ENCODE measurements at places on chromosomes 4 and X.
A peak's percentile ranks its signal among the peaks of the same experiment; 100 is the strongest.

DNA sequence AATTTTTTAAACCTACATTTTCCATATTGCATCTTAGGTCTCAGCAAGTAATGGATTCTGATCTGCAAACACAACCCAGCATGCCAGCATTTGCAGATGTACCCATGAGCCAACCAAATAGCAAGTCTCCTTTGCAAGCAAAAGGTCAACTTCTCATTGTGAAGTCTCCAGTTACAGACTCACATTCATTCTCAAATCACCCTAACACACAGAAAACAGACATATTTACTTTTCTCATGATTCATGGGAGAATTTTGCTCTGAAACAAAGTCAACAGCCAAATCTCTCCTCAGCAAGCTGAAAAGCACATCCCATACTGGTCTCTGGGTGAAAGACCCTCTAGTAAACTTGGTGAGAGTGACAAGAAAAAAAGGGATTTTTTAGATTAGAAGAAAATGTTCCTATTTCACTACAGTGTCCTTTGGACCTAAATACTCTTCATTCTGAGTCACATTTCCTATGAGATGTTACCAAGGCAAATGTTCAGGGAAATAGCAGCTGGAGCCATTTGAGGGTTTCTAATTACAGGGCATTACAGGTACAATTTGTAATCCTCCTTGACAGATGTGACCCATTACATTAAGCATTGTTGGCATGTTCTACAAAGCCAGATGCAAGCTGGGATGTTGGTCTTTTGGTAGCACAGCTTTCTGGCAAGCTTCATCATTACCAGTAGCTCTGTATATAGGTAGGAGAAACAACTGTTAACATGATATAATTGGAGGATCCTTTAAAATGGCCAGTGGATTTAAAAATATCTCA lies 383.3 kb downstream of the SMARCA1 start:
- no peak for DNase-seq

- DNase-seq: no peak
Measured at GRCh38 chr4:156374069-156374468, 420.4 kb upstream of the CTSO start.

DNA sequence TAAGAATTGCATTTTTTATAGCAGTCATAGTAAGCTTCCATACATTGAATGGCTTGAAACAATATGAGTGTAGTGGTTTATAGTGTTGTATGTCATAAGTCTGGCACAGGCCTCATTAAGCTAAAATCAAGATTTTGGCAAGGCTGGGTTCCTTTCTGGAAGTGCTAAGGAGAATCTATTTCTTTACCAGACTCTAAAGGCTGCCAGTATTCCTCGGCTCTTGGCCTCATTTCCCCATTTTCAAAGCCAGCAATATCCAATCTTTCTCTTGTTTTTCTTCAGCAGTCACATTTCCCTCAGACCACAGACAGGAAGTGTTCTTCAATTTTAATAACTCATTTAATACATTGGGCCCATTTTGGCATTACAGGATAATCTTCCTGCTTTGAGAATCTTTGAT lies 1155.5 kb upstream of the PABPC4L start:
- no peak for DNase-seq

- no peak for DNase-seq
Measured at GRCh38 chrX:39741904-39742303, 355.9 kb downstream of the BCOR start.

GRCh38 chrX:49106930-49107329 lies 16.6 kb downstream of the GPKOW start:
- peak; percentile 18 for DNase-seq

GRCh38 chrX:1610166-1610565 lies 4.7 kb upstream of the ASMT start:
- no peak for DNase-seq

DNA sequence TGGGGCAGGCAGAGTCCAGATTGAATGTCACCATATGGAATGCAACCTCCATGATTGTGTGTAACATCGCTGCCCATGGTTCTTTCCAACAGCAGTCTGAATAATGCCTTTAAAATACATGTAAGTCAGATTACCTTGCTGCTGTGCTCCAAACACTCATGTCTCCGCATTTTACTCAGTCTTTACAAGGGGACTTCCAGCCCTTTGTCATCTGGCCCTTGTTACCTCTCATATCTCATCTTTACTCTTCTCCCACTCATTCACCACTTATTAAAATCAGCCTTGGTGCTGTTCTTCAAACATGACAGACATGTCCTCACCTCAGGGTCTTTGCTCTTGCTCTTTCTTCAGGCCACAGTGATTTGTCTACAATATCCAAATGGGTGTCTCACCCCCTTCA lies 200.4 kb upstream of the GYPA start:
- DNase-seq: no peak

All from CD4-positive, alpha-beta T cell treated with Interleukin-2 at 100 ng/mL for 4 hours (primary cell).